AG08395 (cell line): ENCODE measurements at places on chromosomes 16 and 17.

- DNase-seq, result peak; percentile 47
Measured at GRCh38 chr17:59105852-59106462, 723 bp downstream of the TRIM37 start.

DNA sequence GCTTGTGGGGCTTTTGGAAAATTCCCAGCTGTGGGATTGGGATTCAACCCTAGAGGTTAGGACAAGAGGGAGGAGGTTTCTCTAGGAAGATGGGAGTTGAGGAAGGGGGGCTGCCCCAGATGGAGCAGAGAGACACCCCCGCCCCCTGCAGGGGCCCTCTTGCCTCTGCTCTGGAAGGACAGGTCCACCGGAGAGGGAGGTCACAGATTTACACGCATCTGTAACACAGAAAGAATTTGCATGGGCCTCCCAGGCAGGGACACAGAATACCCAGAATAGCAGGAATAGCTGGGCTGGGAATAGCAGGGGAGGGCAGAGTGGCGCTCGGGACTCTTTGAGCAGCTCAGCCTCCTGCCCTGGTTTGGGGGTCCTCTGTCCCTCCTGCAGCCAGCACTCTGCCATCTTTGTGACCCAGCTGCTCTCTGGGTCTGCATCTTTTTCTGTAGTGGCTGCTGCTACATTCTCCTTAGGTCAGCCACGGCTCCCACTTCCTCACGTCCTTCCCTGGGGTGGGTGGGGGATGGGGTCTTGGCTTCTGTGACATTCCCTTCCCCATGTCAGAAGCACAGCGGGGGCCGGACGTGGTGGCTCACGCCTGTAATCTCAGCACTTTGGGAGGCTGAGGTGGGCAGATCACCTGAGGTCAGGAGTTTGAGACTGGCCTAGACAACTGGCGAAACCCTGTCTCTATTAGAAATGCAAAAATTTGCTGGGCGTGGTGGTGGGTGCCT, 33.9 kb upstream of the PLLP start:
- peak; percentile 23 for DNase-seq

DNA sequence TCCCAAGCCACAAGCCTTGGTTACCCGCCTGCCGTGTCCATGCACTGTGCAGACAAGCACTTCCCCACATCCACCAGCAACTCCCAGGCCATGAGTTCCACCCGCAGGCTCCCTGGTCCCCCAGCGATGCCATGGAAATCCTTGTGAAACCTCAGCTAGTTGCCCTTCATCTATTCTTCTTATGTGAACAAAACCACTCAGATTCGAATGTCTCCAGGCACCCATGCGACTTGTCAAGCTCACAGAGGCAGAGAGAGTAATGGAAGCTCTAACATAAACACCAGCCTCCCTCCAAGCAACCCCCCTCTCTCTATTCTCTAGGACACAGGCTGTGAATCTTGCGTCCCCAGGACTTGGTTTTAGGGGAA, 182.6 kb downstream of the C16orf95 start:
- no peak for DNase-seq

- DNase-seq, result no peak
Measured at GRCh38 chr16:9568261-9568660, 476.8 kb downstream of the HAPSTR1 start.

DNA sequence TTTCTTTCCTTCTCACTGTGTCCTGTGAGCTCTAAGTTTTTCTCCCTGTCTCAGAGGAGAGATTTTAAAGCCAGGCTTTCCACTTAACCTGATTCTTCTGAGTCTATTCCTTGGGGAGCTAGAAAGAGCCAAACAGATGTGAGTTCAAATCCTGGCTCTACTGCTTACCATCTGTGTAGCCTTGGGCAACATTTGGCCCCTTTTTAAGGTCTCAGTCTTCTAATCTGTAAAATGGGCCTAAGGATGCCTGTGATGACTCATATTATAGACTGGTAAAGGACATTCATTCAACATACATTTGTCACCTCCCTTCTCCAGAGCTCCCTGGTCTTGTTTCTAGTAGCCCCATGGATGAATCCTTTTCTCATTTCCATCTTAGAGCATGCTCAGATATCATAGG, 304.0 kb downstream of the SHISA9 start:
- no peak for DNase-seq

DNA sequence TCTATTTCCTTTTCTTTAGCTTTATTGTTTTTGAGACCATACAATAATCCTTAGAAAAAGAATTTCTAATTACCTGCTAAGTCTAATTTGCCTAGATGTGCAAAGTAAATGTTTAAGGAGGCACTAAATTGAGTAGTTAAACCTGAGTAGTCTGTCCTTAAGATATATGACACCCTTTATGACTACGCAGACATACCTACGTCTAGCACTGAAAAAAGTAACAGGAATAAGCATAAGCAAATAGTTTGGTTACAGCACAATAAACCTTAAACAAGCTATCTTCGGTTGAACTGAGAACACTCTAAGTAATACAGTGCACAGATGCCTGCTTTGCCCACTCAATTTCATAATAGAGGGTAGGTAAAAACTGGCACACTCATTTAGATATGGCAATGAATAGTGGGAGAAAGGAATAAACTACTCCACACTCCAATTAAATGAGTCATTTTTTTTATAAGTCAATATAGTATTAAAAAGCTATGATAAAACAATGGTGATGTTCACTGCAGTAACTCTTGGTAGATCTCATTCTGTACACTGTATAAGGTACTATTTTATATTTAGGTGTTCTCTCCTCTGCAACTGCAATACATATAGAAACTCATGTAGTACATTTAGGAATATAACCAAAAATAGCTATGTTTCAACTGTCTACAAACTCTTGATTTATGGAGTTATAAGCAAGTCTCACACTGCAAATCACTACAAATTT, 19.7 kb upstream of the INTS2 start:
- no peak for DNase-seq

DNA sequence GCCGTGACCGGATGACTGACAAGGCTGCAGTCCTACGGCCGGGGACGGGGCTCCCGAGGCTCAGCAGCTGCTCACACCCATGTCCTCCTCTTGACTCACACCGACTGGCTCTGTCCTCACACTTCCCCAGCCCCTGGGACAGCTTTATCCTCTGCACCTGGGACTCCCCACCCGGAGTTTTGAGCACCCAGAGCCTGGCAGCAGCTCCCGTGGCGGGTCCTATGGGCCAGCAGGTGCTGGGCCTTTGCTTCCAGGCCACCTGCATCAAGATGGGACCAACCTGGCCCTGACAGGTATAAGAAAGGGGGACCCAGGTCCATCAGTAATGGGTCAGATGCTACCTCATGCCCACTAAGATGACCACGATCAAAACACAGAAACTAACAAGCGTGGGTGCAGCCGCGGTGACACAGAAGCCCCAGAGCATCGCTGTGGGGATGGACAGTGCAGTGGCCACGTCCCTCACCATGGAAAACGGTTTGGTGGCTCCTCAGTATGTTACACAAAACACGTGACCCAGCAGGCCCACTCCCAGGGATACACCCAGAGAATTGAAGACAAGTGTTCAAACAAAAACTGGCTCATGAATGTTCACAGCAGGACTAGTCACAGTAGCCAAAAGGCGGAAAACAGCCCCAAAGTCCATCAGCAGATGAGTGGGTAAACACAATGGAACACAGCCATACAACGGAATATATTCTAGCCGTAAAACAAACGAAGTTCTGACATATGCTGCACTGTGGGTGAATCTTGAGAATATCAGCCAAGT, 3.3 kb upstream of the NOTUM start:
- no peak for DNase-seq

GRCh38 chr16:3242709-3243108, 7.8 kb upstream of the ZNF200 start:
- DNase-seq, result no peak

DNA sequence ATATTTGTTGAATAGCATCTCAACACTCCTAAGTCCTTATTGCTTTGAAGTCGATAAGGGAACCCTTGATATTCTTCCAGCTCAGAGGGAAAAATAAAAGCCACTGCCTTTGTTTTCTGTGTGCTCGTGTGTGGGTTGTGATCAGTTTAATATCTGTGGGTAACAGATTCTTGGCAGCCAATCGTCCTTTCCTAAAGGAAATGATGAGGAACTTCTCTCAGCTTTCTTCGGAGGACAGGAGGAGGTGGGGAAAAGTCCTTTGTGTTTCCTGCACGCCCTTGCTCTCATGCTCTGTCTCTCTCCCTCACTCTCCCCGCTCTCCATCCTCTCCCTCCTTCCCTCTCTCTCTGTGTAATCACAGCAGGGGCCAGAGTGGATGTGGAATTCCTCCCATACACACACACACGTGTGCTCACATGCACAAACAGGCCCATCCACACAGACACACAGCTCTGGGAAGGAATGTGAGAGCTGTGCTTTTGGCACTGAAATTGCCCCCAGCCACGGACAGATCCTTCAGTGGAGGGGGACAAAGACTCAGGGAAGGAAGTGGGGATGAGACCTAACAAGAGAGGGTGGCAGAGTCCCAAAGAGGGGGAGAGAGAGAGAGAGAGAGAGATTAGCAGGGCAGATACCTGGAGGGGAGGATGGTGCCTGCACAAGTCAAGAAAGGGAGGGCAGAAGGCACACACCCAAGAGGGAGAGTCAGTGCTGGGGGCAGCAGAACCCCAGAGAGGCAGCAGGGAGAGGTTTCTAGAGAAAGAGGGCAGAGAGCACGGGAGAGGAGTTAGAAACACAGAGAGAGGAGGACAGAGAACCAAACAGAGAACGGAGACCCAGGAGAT, 83.5 kb upstream of the PLCG2 start:
- DNase-seq, result no peak

DNA sequence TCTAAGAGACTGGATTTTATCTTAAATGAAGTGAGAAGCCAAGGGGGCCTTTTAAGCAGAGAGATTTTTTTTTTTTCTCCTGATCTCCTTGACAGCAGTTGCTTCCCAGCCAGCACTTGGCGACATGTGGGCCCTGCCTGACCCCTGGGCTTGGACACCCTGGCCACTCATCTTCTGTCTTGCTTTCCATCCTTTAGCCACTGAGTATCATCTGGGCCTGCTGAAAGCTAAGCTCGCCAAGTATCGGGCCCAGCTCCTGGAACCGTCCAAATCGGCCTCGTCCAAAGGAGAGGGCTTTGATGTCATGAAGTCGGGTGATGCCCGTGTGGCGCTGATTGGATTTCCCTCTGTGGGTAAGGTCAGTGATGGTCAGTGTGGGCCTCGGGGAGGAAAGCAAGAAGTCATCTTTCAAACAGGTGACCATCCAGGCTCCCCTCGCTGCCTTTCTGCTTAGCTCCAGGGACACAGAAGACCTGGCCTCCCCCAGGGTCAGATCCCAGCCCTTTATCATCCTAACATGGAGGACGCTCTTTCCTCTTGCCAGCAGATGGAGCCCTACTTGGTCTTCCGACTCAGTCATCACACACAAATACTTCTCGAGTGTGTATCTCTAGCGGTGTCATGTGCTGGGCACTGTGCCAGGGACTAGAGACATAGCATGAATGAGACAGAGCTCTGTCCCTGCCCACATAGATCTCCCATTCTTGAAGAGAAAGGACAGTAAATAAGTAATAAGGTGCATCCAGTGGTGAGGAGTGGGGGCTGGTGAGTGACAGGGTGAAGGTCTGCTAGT, 6.1 kb downstream of the DRG2 start:
- DNase-seq, result peak; percentile 58

GRCh38 chr16:26316683-26317464, 625.1 kb downstream of the HS3ST4 start:
- DNase-seq, result no peak

- no peak for DNase-seq
Measured at GRCh38 chr17:2986925-2987324, 76.5 kb downstream of the OR1D5 start.

DNA sequence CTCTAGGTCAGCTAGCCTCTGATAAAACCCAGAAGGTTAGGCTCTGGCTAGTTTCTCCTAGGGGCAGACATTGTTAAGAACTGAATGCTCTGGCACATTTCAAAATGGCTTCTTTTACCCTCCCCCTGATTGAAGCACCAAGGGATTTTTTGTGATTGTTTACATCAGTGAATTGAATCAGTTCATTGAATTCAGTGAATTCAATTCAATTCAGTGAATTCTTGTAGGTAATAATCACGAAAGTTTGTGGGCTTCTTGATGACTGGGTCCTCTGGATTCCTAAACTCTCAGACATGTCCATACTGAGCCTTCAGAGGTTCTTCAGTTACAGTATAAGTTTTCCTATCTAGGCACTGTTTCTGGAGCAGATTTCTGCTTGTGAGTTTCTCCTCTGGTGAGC, 135.2 kb upstream of the ELAC2 start:
- DNase-seq, result peak; percentile 32

GRCh38 chr17:14299280-14300141, 1.4 kb upstream of the HS3ST3B1 start:
- no peak for DNase-seq

- DNase-seq, result peak; percentile 83
Measured at GRCh38 chr17:7922845-7923628, 6.6 kb downstream of the KCNAB3 start.

DNA sequence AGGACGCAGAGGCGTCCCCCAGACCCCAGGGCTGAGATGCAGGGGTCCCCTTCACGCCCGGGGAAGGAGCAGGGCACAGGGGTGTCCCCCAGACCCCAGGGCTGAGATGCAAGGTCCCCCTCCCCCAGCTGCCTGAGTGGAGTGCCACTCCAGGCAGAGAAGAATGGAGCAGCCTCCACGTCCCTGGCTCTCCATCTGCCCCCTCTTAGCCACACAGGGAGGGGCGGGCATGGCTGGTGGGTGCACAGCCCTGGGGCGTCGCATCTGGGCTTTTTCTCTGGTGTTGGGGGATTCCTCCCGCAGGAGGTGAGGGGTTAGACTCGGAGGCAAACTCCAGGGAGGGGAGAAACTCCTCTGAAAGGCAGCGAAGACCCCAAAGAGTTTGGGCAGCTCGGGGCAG, 17.5 kb downstream of the CIBAR2 start:
- no peak for DNase-seq

GRCh38 chr17:66551839-66552238, 249.4 kb downstream of the PRKCA start:
- DNase-seq, result no peak

- DNase-seq, result peak; percentile 96
Measured at GRCh38 chr17:19753051-19753509, 5.0 kb upstream of the ALDH3A1 start.

GRCh38 chr16:8878523-8878911, 3.6 kb upstream of the LITAFD start:
- peak; percentile 86 for DNase-seq

- DNase-seq, result no peak
Measured at GRCh38 chr16:84022644-84023043, 20.0 kb downstream of the SLC38A8 start.

- DNase-seq, result no peak
Measured at GRCh38 chr17:51103050-51103449, 17.6 kb downstream of the SPAG9 start.

GRCh38 chr17:70855401-70856054, 686.2 kb downstream of the KCNJ2 start:
- no peak for DNase-seq

- no peak for DNase-seq
Measured at GRCh38 chr17:63191610-63192009, 225.6 kb downstream of the TANC2 start.

DNA sequence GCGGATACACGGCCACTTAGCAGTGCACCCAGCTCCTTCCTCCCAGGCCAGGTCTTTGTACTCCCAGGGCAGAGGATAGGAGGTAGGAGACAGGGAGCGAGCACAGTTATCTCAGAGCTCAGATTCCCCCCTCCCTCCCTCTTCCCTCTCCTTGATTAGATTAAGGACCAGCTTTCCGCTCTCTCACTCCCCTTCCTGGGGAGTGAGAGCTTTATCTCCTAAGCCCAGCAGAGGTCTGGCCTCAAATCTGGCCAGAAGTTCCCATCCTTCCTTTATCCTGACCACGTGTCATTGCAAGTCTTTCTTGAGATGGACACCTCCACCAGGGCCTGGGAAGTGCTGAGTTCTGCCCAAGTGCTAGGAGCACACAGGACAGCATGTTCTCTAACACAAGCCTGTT, 5.1 kb downstream of the ARL4D start:
- DNase-seq, result no peak
